Stimulated activated memory B cell treated with anti-CD40 and anti-IgM and Interleukin-4, amounts not matched to agents 10 μg/mL and 1 μg/mL and 100 μg/mL, for 72 hours (primary cell): ENCODE measurements at places on chromosomes 6 and 20.

- no peak for ATAC-seq
Measured at GRCh38 chr6:50834929-50835410, 16.3 kb downstream of the TFAP2B start.

GRCh38 chr20:17870086-17870740, 98.4 kb downstream of the SNX5 start:
- no peak for ATAC-seq

GRCh38 chr20:20851385-20851784, 138.9 kb upstream of the RALGAPA2 start:
- no peak for ATAC-seq

GRCh38 chr20:33728463-33728862, 3.3 kb upstream of the ZNF341 start:
- no peak for ATAC-seq

GRCh38 chr6:12751694-12752325, 35.2 kb downstream of the PHACTR1 start:
- ATAC-seq: no peak

DNA sequence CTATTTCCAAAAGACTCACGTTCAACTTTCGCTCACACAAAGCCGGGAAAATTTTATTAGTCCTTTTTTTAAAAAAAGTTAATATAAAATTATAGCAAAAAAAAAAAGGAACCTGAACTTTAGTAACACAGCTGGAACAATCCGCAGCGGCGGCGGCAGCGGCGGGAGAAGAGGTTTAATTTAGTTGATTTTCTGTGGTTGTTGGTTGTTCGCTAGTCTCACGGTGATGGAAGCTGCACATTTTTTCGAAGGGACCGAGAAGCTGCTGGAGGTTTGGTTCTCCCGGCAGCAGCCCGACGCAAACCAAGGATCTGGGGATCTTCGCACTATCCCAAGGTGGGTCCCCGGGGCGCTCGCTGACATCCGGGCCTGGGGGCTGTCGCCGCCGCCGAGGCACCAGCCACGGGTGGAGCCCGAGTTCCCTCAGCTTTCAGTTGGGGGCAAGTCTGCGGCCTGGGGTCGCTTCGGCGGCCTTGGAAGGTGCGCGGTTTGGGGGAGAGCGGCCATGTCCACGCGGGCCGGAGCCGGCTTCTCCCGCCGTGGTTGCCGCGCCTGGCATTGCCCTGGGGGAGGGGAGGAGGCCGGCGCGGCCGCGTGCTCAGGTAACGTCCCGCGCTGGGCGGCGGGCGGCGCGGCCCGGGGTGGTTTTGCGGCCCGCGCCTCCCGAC, 429 bp downstream of the AMD1 start:
- peak; percentile 49 for ATAC-seq

GRCh38 chr6:7432391-7433120, 42.9 kb downstream of the RIOK1 start:
- ATAC-seq: no peak

GRCh38 chr6:46220352-46221221, 49.8 kb upstream of the ENPP5 start:
- peak; percentile 85 for ATAC-seq

- no peak for ATAC-seq
Measured at GRCh38 chr20:56730996-56731395, 101.9 kb downstream of the TFAP2C start.

DNA sequence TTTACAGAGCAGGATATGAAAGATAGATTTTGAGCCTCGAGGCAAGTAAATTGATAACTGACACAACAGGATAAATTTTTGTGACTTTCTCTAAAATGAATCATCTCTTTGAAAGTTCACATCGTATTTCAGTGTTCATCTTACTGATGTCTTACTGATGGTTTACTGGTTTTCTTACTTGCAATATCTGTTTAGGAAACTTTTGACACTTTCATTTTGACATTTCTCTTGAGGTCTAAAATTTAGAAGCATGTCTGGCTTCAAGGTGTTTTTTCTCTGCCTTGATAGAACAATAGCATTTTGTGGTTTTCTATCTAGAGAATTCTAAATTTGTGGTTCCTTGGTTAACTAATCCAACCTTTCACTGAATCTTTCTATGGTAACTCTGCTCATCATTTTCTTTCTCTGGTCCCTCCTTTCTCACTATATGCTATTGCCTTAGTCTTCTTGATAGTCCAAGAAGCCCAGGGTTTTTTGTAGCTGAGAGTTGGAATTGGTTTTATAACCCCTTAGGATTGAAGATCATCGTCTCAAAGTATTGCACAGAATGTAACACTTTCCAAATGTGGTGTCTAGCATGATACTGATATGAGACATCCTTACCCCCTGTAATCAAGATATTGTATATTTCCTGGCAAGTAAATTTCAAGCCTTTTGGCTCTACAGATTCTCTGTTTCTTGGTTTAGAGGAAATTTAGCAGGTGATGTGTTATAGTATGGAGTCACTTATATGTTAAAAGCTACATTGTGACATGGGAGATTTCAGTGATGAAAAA, 98.7 kb downstream of the RNF144B start:
- ATAC-seq: peak; percentile 60

DNA sequence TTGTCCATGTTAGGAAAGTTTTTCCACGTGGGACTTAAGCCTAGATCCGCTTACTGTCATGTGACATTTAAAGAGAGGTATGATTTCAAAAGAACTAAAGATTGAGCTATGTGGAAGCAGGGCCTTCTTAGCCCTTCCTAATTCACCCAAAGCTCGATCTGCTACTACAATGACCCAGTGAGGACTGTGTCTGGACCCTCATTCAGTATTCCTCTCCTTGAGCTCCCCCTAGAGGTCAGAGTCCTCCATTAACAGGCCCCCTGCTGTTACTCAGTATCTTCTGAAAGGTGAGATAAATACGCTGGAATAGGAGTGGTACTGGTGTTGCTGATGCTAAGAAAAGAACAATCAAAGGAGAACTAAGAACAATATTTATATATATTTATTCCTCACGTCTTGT, 414.0 kb downstream of the GJA1 start:
- no peak for ATAC-seq

- ATAC-seq: no peak
Measured at GRCh38 chr6:17831135-17831534, 124.4 kb upstream of the NUP153 start.

DNA sequence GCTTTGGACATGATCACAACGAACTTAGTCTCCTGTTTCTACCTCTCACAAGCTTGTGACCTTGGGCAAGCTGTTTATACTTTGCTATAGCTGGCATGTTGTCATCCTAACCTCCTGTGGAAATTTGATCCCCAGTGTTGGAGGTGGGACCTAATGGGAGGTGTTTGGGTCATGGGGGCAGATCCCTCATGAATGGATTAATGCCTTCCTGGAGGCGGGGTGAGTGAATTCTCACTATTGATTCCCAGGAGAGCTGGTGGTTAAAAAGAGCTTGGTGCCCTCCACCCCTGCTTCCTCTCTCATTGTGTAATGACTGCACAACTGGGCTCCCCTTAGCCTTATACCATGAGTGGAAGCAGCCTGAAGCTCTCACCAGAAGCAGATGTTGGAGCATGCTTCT, 228.9 kb downstream of the HIVEP2 start:
- peak; percentile 57 for ATAC-seq

DNA sequence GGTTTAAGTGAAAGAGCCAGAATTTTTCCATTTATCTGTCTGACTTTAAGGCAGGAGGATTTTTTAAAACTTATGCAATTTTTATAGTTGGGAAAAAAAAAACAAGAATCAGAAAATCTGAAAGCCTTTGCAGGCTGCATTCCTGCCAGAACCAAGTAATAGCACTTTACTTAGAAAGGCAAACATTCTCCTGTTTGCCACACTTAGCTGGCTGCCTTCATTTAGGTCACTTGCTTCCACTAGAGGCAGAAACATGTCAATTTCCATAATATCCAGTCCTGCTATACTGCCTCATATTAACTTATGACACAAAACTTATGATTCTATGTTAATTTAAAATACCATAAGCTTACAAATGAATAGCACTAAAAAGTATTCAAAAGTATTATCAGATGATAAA, 425.8 kb downstream of the FRK start:
- ATAC-seq: no peak

DNA sequence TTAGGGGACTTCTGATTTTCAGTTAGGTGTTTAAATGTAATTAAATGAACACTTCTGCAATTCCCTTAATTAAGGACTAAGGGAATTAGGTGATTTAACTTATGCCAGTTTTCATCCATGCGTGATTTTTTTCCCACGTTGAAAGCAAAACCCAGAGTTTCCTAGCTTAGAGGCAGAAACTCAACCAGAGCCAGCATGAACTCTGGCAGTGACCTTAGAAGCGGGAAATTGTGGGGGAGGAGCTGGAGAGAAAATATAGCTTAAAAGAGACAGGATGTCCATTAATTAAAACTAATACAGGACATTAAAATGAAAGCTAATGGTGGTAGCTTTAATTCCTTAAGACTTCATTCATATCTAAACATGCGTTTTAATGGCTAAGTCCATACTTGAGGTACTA, 41.6 kb downstream of the IYD start:
- ATAC-seq: no peak

GRCh38 chr6:108294727-108295625, at the start of gene AFG1L:
Gene AFG1L (plus strand): TSS chr6:108295054. CDS start chr6:108295080, 26 bp downstream.
- ATAC-seq: peak; percentile 96

- ATAC-seq: no peak
Measured at GRCh38 chr6:164690241-164690640, 619.2 kb downstream of the C6orf118 start.

DNA sequence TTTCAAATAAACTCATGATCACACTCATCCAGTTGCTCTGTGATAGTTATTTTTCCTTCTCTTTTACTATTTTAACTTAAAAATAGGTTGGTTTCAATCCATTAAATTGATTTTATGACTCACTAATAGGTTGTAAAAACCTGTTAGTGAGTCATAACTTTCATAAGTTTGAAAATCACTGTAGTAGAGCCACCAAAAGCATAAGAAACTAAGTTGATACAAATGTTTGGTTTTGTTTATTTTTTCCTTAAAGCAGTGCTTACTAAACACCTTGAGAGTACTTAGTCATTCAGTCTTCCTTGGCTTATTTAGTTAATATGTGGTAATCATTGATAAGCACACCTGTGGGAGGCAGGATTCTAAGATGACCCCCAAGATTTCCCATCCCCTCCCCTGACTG, 312.1 kb upstream of the MAN1A1 start:
- ATAC-seq: no peak

DNA sequence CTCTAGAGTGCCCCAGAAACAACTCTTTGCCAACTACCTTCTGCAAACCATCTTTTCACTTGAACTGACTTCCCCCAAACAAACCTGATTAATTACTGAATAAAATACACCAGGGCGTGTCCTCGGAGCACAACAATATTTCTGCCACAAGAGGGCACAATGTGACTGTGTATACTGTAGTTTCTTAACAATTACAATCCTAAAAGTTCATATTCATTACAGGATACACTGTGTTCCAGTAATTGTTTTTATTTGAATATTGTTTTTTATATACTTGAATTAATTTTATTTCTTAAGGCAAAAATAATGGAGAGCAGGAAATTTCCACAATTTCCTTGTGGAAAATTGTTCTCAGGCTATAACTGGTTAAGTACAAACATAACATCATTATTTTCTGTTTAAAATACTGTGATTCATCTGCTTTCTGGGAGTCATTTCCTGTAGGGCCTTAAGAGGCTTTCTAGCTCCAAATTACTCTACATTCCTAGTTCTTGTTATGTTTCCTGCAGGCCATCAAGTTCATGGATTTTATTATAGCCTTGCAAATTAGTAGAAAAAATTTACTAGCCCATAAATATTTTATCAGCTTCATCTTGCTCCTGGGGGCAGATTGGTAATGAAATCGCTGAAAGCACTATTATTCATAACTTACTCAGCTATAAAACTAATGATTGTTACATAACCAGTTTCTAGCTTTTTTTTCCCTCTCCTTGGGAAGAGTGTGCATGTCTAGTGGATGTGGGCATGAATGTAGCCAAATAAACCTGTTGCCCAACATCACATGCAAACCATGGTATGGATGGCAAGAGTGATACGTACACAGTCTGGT, 51.9 kb upstream of the SLC22A16 start:
- ATAC-seq: peak; percentile 71

GRCh38 chr20:3223651-3223993, 14.3 kb downstream of the ITPA start:
- ATAC-seq: no peak

GRCh38 chr6:168499045-168499650, 58.2 kb downstream of the SMOC2 start:
- ATAC-seq: no peak

DNA sequence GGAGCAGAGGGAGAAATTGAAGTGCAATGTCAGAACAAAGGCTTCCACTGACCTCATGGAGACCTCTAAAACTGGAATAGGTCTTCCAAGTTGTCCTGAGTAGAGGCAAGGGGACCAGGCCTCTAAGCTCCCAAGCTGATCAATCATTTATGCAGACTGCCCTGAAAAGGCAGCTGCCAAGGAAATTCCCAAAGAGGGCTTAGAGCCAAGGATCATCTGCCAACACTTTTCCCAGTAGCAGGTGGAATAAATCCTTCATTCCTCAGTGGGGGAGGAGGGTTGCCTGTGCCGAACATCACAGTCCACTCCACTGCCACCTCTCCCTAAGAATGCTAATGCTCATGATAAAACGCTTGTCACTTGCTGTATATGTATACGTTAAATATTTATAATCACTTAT, 29.3 kb upstream of the RALY start:
- no peak for ATAC-seq
